ENCODE measurements at places on chromosomes 2 and 18.
A peak's percentile ranks its signal among the peaks of the same experiment; 100 is the strongest.

DNA sequence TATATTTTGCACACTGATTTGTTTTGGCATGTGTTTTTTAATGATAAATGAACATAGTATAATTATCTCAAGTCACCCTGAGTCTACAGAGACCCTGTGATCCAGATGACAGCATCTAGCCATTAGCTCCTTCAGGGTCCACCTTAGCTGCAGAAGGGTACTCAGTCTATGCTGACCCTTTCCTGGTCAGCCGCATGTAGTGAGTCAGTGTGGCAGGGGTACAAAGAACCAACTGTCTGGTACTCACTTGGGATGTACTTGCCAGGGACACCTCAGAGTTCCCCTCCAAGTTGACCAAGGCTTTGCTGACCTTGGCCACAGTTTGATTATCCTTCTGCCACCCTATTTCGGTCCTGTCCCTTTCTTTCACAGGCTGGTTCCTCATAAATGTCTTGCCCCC lies 369.5 kb downstream of the PLCL1 start:
- H3K36me3 ChIP-seq = no peaks in the 10 kb centered on the region
- H3K4me1 ChIP-seq = no peaks in the 10 kb centered on the region
- no peak for DNase-seq
- H3K4me3 ChIP-seq = no peak overlapping the region
- no peaks in the 10 kb centered on the region for H3K27me3 ChIP-seq

DNA sequence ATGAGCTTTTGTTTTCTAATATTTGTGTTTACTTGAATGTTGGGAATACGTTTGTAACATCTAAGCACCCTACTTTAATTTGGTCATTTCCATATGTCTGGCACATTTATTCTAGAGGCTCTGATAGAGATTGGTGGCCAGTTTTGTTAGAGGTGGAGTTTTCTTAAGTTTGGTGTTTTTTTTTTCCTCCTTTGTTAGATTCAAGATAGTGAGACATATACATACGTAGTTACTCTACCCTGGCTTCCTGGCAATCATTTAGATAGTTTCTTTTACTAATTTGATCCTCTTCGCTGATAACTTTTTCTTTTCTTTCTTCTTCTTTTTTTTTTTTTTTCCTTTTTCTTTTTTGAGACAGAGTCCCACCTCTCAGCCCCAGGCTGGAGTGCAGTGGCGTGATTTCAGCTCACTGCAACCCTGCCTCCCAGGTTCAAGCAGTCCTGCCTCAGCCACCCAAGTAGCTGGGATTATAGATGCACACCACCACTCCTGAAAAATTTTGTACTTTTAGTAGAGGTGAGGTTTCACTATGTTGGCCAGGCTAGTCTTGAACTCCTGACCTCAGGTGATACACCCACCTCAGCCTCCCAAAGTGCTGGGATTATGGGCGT lies 26.6 kb downstream of the SMCHD1 start:
- peaks cover 8% of the 10 kb centered on the region for H3K4me1 ChIP-seq
- H3K4me3 ChIP-seq = no peak overlapping the region
- no peak overlapping the region for H3K27ac ChIP-seq
- no peaks in the 10 kb centered on the region for H3K27me3 ChIP-seq
- DNase-seq = no peak

- H3K4me3 ChIP-seq = no peak overlapping the region
- no peaks in the 10 kb centered on the region for H3K4me1 ChIP-seq
- H3K36me3 ChIP-seq = no peaks in the 10 kb centered on the region
These were observed 35.1 kb upstream of the CYRIA start for GRCh38 chr2:16700551-16701259.

DNA sequence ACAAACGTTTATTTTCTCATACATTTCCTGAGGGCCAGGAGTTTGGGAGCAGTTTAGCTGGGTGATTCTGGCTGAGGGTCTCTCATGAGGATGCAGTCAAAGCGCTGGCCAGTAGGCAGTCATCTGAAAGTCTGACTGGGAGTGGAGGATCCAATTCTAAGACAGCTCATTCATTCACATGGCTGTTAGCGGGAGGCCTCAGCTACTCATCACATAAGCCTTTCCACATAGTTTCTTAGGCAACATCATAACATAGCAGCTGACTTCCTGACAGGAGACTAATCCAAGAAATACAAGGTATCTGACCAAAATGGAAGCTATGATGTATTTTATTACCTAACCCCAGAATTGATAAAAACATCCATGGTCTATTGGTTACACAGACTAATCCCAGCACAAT lies 2.9 kb upstream of the MRPL44 start:
- H3K36me3 ChIP-seq = no peaks in the 10 kb centered on the region
- no peak for DNase-seq
- no peak overlapping the region for H3K4me3 ChIP-seq
- no peak overlapping the region for H3K27ac ChIP-seq

DNA sequence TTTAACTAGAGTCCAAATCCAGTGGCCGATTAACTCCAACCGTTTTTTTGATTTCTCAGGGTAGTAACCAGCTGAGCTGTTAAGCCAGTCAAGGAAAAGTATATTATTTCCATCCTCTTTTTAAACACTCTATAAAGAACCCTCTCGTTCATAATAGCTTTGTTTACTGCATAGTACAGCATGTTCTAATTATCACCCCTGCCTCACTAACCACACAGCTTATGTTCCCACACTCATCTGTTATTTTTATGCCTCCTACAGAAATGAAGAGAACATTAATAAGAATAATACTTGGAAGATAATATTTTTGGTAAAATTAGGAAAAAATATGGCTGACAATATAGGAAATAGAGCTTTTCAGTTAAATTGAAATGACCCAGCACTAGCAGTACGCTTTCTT lies 2132.8 kb upstream of the CELF4 start:
- DNase-seq = no peak
- no peaks in the 10 kb centered on the region for H3K27me3 ChIP-seq
- no peak overlapping the region for H3K27ac ChIP-seq
- H3K4me1 ChIP-seq = no peaks in the 10 kb centered on the region
- no peaks in the 10 kb centered on the region for H3K36me3 ChIP-seq

DNA sequence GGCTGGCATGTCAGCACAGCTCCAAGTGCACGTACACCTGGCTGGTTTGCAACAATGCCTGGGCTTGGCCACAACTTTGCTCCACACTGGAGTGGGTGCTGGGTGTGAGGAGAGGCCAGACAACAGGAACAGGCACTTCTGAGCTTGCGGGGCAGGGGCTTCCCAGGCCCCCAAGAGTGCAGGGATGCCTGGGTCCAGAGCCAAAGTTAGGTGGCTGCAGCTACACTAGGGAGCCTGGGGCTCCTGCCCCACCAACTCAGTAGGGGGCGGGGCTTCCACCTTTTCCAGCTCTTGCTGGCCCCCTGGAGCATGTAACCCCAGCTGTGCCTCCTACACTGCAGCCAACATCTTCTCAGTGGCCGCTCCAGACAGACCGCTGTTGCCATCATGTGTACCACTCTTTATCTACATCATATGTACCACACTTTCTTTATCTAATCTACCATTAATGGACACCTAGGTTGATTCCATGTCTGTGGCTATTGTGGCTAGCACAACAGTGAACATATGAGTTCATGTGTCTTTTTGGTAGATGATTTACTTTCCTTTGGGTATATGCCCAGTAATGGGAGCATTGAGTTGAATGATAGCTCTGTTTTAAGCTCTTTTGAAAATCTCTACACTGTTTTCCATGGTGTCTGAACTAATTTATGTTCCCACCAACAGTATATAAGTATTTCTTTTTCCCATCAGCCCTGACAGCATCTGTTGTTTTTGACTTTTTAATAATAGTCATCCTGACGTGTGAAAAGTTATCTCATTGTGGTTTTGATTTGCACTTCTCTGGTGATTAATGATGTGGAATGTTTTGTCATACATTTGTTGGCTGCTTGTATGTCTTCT lies 87.9 kb downstream of the ZNF804A start:
- H3K27me3 ChIP-seq = no peaks in the 10 kb centered on the region
- no peak overlapping the region for H3K27ac ChIP-seq
- H3K4me1 ChIP-seq = no peaks in the 10 kb centered on the region
- H3K4me3 ChIP-seq = no peak overlapping the region
- DNase-seq = peak; percentile 56

GRCh38 chr2:67388680-67389079 lies 8.5 kb upstream of the ETAA1 start:
- DNase-seq = no peak
- H3K36me3 ChIP-seq = no peaks in the 10 kb centered on the region
- H3K27me3 ChIP-seq = no peaks in the 10 kb centered on the region
- peak overlapping the region; percentile 20 for H3K27ac ChIP-seq
- H3K4me1 ChIP-seq = peaks cover 5% of the 10 kb centered on the region
- no peak overlapping the region for H3K4me3 ChIP-seq

GRCh38 chr2:18610090-18610489 lies 20.7 kb upstream of the NT5C1B start:
- no peak overlapping the region for H3K4me3 ChIP-seq
- no peak overlapping the region for H3K27ac ChIP-seq
- H3K4me1 ChIP-seq = no peaks in the 10 kb centered on the region

DNA sequence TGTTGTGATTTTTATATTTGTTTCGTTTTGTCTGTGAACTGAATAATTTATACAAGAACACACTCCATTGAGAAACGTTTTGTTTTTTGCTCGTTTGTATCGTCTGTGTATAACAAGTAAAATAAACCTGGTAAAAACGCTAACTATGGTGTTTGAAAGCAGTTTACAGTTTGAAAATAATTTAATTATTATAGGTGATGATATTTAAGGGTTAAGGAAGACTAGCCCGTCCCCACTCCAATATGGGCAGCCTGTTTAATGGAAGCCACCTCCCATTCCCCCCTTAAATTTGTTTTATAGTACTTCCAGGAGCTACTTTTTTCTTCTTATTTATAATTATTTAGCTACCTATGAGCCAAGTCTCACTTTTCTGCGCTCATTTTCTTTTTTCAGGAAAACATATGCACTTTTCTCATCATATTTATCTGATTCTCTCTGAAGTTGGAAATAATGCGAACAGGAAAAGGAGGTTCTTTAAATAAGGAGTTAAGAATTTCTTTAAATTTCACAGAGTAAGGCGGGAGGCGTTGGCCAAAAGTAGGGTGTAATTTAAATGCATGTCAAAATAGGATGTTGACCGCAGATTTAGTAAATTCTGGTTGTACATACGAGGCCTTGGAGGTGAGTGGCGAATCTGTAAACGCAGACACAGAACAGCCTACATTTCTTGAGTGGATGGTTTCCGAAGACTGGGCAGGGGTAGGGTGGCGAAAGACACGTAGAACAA lies 9.8 kb downstream of the TBR1 start:
- H3K36me3 ChIP-seq = no peaks in the 10 kb centered on the region
- no peak for DNase-seq
- H3K27ac ChIP-seq = no peak overlapping the region
- H3K27me3 ChIP-seq = peaks cover 98% of the 10 kb centered on the region
- no peak overlapping the region for H3K4me3 ChIP-seq

DNA sequence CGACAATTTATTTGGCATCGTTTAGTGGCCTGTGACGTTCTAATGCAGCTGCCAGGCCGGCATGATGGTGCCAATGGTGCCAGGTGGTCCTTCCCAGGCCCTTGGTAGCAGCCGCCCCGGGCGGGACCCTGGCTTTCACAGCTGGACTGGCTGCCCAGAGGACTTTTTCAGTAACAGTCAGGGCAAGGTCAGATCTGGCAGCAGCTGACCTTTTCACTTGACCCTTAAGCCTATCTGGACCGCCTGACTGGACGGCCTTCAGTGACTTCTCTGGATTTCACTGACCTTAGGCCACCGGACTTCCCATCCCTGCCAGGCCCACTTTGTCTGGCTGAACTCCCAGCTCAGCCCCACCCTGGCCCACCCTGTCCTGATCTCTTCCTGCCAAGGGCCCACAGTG lies 15.9 kb downstream of the TRIB2 start:
- H3K4me3 ChIP-seq = no peak overlapping the region
- DNase-seq = no peak
- H3K27ac ChIP-seq = peak overlapping the region; percentile 24
- peaks cover 55% of the 10 kb centered on the region for H3K4me1 ChIP-seq

DNA sequence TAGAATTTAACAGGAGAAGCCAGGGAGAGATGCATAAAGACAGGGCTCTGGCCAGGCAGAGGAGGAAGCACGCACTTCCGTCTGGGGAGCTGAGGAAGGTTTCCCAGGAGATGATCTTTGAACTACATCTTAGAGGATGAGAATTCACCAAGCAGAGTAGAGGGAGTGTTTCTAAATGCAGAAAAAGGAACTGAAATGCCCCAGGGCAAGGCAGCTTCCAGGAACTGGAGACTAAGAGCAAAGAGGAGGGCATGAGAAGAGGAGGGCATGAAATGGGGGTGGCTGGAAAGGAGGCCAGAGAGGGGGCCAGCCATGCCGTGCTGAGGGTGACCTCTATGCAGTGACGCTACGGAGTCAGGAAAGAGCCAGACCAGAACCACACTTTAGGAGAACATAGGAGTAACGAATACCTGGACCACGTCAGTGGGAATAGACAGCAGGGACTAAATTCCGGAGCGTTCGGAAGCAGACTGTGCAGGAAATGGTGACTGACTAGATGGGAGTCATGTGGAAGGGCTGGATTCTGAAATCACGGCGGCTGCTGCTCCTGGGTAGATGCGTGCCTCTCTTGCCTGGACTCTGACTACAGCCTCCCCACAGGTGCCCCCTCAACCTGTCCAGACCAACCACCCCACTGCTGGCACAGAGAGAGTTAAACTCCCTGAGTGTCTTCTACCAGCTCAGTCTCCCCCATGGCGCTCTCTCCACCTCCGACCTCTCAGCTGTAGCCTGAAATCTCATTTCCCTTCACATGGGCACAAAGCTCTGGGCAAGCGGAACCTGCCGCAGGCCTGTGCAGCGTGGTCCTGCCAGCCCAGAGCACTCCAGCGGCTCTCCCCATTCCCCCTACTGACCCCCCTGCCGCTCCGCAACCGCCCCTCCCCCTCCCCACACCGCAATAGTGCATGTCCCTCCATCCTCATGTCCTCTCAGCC lies 87.0 kb upstream of the RTN4 start:
- H3K4me3 ChIP-seq = no peak overlapping the region
- DNase-seq = no peak
- H3K4me1 ChIP-seq = peaks cover 40% of the 10 kb centered on the region

- peaks cover 55% of the 10 kb centered on the region for H3K4me1 ChIP-seq
- H3K27ac ChIP-seq = peak overlapping the region; percentile 92
- peak; percentile 78 for DNase-seq
- peak overlapping the region; percentile 87 for H3K4me3 ChIP-seq
- H3K36me3 ChIP-seq = peaks cover 9% of the 10 kb centered on the region
These were observed 713 bp downstream of the ATOH8 start for GRCh38 chr2:85754313-85755095.

GRCh38 chr2:23568626-23569190 lies 183.7 kb downstream of the KLHL29 start:
- peaks cover 11% of the 10 kb centered on the region for H3K4me1 ChIP-seq
- no peak for DNase-seq
- H3K27me3 ChIP-seq = no peaks in the 10 kb centered on the region
- H3K4me3 ChIP-seq = no peak overlapping the region
- H3K36me3 ChIP-seq = no peaks in the 10 kb centered on the region
- no peak overlapping the region for H3K27ac ChIP-seq

- H3K4me1 ChIP-seq = no peaks in the 10 kb centered on the region
- H3K27ac ChIP-seq = no peak overlapping the region
- H3K36me3 ChIP-seq = no peaks in the 10 kb centered on the region
- H3K4me3 ChIP-seq = no peak overlapping the region
These were observed 22.2 kb upstream of the POMC start for GRCh38 chr2:25190536-25190935.

GRCh38 chr2:79832511-79833234 lies 319.8 kb downstream of the CTNNA2 start:
- no peaks in the 10 kb centered on the region for H3K27me3 ChIP-seq
- no peak overlapping the region for H3K4me3 ChIP-seq
- no peak for DNase-seq
- H3K4me1 ChIP-seq = no peaks in the 10 kb centered on the region
- H3K27ac ChIP-seq = no peak overlapping the region

Data from upper lobe of right lung (tissue), 1 donor.